ENCODE measurements at places on chromosomes 11 and 22.

GRCh38 chr11:114683007-114683406, 4.7 kb downstream of the NXPE2 start:
- no peak for DNase-seq

GRCh38 chr22:28710576-28711191, 30.9 kb downstream of the CHEK2 start:
- no peak for DNase-seq

GRCh38 chr11:75839851-75840250, 24.8 kb downstream of the UVRAG start:
- no peak for DNase-seq

DNA sequence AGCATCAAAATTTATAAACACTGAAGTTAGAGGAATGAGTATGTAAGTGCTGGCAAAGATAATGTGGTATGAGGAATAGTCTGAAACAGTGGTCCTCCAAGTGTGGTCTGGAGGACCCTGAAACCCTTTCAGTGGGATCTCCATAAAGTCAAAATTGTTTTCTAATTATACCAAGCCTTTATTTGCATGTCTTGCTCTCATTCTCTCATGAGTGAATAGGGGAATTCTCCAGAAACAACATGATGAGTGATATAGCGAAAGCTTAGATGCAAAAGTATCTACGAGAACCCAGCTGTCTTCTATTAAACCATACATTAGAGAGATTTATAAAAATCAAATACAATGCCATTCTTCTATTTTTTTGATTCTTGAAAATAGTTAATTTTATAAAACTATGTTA, 145.0 kb upstream of the RAG2 start:
- no peak for DNase-seq

DNA sequence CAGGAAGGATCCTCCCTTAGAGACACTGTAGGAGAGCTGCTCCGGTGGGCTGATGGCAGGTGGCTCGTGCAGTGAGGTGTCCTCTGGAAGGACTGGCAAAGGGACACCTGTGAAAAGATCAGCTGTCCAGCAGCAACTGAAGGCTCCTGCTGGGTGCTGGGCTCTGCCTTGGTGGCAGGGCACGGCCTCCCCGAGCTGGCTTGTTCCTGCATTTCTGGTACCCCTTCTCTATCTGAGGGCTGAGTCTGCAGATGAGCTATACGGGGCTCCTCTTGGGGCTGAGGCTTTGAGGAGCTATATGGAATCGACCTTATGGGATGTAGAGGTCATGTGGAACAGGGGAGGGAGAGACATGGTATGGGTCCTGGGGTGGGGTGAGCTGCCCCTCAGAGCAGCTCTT, 875.8 kb downstream of the BRD1 start:
- DNase-seq, result no peak

GRCh38 chr22:45014654-45015053, 4.8 kb upstream of the PHF21B start:
- DNase-seq, result no peak

- no peak for DNase-seq
Measured at GRCh38 chr11:10261821-10262220, 32.2 kb downstream of the SBF2 start.

GRCh38 chr11:87057749-87058148, 20.0 kb downstream of the TMEM135 start:
- no peak for DNase-seq

DNA sequence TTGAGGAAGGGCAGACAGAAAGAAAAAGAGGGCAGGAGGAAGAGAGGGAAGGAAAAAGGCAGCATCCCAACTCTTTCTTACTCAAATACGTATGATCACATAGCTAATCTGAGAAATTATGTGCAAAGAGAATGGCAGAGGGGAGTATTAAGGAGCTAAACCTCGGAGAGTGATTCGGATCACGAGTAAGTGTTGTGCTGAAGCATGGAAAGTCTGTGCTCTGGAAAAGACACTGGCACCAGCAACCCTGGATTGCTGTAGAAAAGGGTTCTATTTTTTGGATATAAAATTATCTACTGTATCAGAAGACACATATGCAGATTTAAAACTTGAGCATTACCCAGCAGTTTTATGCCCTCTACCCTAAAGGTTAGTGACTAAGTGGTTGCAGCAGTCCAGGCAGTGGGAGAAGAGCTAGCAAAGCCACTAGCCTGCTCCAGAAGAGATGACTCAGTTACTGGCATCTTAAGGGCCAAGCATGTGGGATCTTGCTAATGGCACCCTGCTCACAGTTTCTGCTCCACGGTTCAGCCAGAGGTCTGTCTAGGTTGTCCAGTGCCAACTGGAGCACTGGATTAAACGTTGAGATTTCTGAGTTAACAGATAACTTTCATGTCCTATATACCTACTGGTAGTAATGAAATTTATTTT, 151.7 kb downstream of the SWAP70 start:
- DNase-seq, result peak; percentile 9

DNA sequence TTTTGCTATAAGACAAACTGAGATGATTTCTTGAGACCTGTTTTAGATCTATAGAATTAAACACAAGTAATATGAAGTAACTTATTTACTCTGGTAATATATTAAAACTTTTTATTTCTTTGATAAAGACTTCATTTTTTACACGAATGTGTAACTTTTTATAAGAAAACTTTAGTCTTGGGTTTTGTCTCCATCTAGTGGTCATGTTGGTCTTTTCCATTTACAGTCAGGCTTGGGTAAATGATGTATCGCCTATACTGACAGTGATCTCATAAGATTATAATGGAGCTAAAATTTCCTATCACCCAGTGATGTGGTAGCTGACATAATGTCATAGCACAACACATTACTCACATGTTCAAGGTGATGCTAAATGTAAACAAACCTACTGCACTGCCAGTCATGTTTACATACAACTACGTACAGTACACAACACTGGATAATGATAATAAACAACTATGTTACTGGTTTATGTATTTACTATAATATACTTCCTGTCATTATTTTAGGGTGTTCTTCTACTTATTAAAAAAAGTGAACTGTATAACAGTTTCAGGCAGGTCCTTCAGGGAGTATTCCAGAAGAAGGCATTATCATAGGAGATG, 7.5 kb upstream of the C11orf97 start:
- peak; percentile 87 for DNase-seq

- no peak for DNase-seq
Measured at GRCh38 chr22:36243986-36244385, 4.7 kb upstream of the APOL2 start.

DNA sequence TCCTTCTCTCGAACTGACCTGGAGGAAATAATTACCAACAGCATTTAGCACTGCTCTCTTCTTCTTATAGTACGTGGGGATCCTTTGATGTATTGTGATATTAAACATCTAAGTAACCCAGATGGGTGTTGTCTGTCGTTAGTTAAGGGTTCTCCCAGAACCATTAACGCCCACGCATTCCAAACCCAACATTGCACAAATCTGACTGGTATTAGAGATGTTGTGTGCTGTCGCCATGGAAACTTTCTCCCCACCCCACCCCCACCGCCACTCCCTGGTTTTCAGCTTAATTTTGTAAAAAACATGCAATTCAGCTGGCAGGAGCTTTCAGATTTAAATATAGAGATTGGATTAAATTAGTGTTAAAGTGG, 1495.2 kb downstream of the TBC1D22A start:
- no peak for DNase-seq

- DNase-seq, result no peak
Measured at GRCh38 chr11:114202011-114202609, 94.1 kb upstream of the NNMT start.

GRCh38 chr11:67611704-67612587, 5.2 kb downstream of the NDUFV1 start:
- DNase-seq, result no peak

GRCh38 chr11:90318651-90319050, 95.8 kb upstream of the CHORDC1 start:
- no peak for DNase-seq

- no peak for DNase-seq
Measured at GRCh38 chr11:1755692-1756561, 5.5 kb upstream of the IFITM10 start.

DNA sequence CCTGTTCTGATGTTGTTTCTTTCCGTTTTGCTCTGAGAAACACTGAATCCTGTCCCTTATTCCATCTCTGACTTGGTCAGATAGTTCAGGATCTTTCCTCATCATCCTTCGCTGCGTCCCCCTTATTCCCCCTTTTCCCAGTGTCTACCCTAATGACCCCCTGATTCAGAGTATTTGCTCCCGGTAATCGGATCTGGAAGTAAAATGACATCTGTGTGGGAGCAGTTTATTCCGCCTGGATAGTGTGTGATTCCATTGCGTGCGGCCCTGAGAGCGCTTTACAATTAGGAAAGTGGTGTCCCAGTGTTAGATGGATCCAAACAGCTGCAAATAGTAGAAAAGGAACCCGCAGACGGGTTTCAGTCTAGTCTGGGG, 606 bp downstream of the DRG1 start:
- DNase-seq, result peak; percentile 10

DNA sequence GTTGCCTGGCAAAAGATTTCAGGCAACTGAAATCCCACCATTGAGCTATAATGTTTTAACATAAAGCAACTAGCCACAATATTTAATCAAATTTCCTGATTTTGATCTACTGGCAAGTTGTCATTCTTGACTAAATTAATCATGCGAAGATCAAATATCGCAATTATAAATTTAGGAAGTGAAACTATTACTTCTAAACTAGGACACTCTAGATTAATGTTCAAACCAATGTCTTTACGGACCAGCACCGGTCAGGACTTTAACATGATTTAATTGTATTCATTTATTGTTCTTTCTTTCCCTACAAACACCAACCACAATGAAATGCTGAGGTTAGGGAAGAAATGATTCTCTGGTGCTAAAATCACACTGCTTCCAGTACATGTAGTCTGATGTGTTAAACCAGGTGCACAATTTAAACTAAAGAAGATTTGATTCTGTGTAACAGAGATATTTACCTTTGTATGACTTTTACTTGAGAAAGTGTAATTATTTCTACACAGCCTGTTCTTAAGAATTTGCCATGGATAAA, 14.9 kb downstream of the GAS2 start:
- DNase-seq, result no peak

- DNase-seq, result no peak
Measured at GRCh38 chr22:21612858-21613257, 17.0 kb downstream of the YDJC start.

DNA sequence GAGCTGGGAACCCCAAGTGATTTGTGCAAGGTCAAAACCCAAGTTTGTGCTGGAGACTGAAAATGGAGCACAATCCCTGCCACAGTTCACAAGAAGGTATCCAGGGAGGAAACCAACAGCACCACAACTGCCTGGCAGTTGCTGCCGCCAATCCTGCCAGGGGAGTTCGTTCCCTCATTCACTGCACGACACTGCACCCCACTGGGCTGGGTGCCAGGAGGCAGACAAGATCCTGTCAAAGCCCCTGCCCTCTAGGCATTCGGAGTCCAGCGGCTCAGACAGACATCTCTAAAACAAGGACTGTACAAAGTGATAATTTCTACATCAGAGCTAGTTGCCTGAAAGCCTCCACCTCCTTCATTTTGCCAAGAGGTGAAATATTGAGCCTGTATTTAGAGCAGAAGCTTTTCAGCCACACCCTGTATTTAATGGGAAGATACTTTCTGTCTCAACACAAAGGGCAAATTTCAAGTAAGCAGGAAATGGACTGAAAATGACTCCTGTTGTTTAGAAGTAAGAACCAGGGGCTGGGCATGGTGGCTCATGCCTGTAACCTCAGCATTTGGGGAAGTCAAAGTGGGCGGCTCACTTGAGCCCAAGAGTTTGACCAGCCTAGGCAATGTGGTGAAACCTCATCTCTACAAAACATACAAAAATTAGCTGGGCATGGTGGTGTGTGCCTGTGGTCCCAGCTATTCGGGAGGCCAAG, 277.4 kb upstream of the NARS2 start:
- DNase-seq, result peak; percentile 79

GRCh38 chr11:125036933-125037332, 26.2 kb upstream of the SLC37A2 start:
- DNase-seq, result peak; percentile 53

DNA sequence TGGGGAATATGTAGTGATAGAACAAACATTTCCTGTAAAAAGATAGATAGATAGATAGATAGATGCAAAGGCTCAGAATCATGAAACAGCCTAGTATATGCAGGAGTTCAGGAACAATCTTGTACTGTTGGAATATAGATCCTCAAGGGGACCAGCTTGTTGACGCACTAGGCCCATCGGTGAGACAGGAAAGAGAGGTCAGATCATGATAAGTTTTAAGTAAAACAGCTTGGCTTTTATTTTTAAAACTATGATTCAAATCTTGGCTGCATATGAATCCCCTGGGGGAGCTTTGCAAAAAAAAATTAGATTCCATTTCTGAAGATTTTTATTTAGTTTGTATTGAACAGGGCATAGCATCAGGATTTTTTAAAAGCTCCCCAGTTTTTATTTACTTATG, 185.8 kb downstream of the TRPC6 start:
- DNase-seq, result no peak

DNA sequence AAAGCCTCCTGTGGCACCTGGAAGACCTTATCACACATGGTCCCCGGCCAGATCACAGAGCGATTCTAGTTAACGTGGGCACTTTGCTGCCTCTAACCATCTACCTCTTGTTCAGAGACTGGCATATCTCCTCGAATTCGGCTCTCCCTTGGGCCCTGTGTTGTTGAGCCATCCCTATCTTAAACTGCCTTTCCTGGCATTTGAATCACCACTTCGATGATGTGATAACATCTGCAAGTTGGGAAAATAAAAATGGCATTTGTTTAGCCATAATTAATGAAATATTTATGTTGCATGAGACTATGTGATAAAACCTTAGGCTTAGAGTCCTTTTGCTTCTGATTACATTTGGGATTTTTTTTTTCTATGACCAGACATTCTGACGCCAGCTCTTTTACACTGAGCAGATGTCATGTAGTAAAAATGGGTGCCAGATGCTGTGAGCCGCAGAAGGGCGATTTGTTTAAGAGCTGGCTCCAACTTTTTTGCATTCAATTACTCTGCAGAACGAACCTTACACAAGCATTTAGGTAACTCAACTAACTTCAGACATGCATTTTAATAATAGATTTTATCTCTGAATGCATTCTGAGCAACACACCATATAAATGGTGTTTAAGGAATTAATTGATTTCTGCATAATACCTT, 58.5 kb upstream of the PARVA start:
- no peak for DNase-seq

- no peak for DNase-seq
Measured at GRCh38 chr22:42792909-42793847, 63.9 kb downstream of the ARFGAP3 start.
